B cell (primary cell): ENCODE measurements at places on chromosomes 12 and 14.

GRCh38 chr12:73486256-73486655 is 1051.4 kb upstream of the ATXN7L3B start:
- H3K4me1 ChIP-seq: no peaks in the 10 kb centered on the region
- no peaks in the 10 kb centered on the region for H3K27me3 ChIP-seq
- no peak overlapping the region for H3K27ac ChIP-seq
- no peak for DNase-seq
- no peaks in the 10 kb centered on the region for H3K36me3 ChIP-seq

GRCh38 chr12:121673013-121673511 is 3.6 kb upstream of the MORN3 start:
- DNase-seq: no peak
- H3K4me3 ChIP-seq: peak overlapping the region; percentile 57
- H3K36me3 ChIP-seq: no peaks in the 10 kb centered on the region
- peaks cover 10% of the 10 kb centered on the region for H3K4me1 ChIP-seq

DNA sequence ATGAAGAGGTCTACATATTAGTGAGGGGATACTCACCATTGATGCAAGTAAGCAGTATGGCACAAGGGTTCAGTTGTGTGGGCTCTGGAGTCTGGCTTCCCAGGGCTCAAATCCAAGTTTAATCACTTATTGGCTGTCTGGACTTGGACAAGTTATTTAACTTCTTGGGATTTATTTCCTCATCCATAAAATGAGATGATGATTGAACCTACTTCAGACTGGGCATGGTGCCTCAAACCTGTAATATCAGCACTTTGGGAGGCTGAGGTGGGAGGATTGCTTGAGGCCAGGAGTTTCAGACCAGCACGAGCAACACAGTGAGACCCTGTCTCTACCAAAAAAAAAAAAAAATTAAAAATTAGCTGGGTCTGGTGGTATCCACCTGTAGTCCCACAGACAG is 67.9 kb downstream of the KCNK10 start:
- no peaks in the 10 kb centered on the region for H3K4me1 ChIP-seq
- no peak overlapping the region for H3K27ac ChIP-seq
- no peaks in the 10 kb centered on the region for H3K36me3 ChIP-seq
- no peak for DNase-seq
- no peaks in the 10 kb centered on the region for H3K27me3 ChIP-seq
- no peak overlapping the region for H3K4me3 ChIP-seq

DNA sequence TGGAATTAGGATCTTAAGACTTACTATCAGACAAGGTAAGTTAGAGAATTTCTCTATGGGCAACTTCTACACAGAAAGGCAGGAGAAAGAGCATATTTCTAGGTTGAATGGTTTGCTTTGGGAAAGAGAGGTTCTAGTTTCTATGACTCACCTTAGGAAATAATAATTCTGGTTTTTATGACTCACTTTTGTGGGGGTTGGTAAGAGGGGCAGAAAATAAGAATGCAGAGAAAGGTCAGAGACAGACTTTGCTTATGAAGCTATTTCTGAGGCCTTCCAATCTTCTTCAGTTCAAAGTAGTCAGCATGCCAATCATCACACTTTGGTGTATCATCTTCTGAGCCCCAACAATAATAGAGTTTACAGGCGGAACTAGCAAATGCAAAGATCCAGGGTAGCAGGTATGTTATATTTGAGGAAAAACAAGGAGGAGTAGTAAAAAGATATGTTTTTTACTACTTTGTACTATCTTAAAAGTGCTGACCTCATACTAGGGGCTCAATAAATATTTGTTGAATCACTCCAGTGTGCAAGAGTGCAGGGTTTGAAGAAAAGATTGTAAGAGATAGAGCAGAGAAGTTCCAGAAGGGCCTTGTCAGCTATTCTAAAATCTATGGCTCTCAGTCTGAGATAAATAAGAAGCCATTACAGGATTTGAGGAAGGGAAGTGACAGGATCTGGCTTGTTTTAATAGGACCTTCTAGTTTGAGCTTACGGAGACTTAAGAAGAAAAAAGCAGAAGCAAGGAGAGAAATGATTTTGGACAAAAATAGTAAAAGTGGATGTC is 56.7 kb upstream of the LRFN5 start:
- no peaks in the 10 kb centered on the region for H3K4me1 ChIP-seq
- DNase-seq: no peak
- no peak overlapping the region for H3K27ac ChIP-seq
- no peaks in the 10 kb centered on the region for H3K36me3 ChIP-seq
- H3K4me3 ChIP-seq: no peak overlapping the region

GRCh38 chr14:100813291-100813690 is 12.6 kb upstream of the MEG3 start:
- H3K36me3 ChIP-seq: no peaks in the 10 kb centered on the region
- H3K4me3 ChIP-seq: no peak overlapping the region
- DNase-seq: no peak
- peaks cover 4% of the 10 kb centered on the region for H3K27me3 ChIP-seq

- no peak for DNase-seq
- H3K27ac ChIP-seq: no peak overlapping the region
- H3K36me3 ChIP-seq: no peaks in the 10 kb centered on the region
- H3K4me1 ChIP-seq: no peaks in the 10 kb centered on the region
- no peaks in the 10 kb centered on the region for H3K27me3 ChIP-seq
These were observed 1590.5 kb upstream of the TMEM132C start for GRCh38 chr12:126676434-126676833.

DNA sequence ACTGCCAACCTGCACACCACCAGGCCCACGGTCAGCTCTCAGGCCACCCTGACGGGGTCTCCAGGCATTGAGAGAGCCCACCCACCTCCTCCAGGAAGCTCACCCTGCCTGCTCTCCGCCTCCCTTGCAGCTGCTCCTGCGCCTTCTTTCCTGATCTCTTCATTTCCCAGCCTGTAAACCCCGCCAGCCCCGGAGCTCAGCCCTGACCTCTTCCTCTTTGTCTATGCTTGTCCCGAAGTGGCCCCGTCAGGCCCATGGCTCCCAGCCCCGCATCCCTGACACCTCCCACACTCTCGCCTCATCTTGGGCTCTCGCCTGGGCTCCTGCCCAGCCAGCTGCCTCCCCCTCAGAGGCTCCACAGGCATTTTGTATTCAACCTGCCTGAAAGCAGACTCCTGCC is 139.3 kb downstream of the CALM1 start:
- no peak overlapping the region for H3K4me3 ChIP-seq
- H3K27me3 ChIP-seq: no peaks in the 10 kb centered on the region
- no peaks in the 10 kb centered on the region for H3K4me1 ChIP-seq

DNA sequence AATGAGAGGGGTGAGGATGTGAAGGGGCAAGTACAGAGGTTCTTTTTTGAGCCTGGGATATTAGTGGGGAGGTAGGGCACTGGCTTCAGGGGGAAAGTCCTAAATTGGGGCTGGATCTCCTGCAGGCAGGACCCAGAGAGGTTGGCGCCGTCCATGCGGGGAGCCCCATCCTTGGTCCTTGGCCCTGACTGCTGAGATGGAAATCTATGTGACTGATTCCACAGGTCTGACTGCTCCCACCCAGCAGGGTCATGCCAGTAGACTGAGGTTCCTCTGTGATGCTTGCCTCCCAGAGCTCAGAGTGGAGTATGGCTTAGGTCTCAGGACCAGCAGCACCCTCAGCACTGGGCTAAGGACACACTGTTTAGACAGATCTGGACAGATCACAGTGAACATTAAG is 988.6 kb upstream of the TMEM132C start:
- no peaks in the 10 kb centered on the region for H3K27me3 ChIP-seq
- no peak overlapping the region for H3K4me3 ChIP-seq
- no peak overlapping the region for H3K27ac ChIP-seq
- no peaks in the 10 kb centered on the region for H3K4me1 ChIP-seq
- no peak for DNase-seq
- H3K36me3 ChIP-seq: no peaks in the 10 kb centered on the region

DNA sequence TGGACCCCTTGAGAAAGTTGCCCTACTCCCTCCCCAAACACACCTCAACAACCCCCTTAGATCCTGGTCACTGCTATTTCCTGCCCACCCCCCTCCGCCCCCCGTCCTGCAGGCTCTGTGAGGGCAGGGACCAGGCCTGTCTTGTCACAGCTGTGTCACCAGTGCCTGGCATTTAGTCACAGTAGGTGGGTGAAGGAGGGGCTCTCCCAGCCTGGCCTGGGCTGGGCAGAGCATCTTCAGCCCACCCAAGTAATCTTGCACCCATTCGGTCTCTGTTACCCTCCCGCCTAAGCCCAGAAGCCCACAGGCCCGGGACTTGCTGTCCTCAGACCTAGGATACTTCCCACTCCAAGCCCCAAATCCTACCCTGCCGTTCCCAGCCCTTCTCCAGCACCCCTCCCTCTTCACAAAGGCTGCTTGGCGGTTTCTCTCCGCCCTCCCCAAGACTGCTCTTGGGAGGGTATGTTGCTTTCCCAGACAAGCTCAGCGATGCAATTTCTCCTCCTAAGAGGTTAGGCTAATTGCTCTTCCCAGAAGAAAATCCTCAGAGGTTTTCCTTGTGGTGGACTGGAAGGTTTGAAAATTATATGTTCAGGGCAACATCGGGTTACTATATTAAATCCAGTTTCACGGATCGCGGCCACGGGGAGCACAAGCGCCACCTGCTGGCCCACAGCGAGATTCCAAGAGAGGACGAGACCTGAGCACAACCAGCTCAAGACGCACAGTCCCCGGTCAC is 50.8 kb upstream of the ZFP36L1 start:
- no peak overlapping the region for H3K4me3 ChIP-seq
- peak; percentile 80 for DNase-seq
- no peak overlapping the region for H3K27ac ChIP-seq
- no peaks in the 10 kb centered on the region for H3K36me3 ChIP-seq
- peaks cover 6% of the 10 kb centered on the region for H3K4me1 ChIP-seq
- no peaks in the 10 kb centered on the region for H3K27me3 ChIP-seq

DNA sequence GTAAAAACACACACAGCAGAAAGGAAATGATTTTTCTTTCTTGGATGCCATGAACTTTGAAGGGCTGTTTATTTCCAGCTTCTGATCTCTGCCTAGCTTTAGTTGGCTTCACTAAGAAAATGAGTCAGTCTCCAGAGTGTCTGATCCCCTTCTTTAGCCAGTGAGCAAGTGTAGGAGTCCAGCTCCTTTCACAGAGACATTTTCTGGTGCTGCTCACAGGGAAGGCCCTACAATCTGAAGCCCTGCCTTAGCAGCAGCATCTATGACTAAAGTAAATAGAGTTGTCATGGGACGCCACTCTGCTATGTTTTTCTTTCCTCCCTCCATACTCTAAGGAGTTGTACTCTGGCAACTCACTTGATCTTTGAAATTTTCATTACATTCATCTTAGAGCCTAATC is 103.5 kb downstream of the RPAP3 start:
- no peaks in the 10 kb centered on the region for H3K27me3 ChIP-seq
- H3K27ac ChIP-seq: no peak overlapping the region
- H3K4me3 ChIP-seq: no peak overlapping the region
- no peaks in the 10 kb centered on the region for H3K4me1 ChIP-seq

DNA sequence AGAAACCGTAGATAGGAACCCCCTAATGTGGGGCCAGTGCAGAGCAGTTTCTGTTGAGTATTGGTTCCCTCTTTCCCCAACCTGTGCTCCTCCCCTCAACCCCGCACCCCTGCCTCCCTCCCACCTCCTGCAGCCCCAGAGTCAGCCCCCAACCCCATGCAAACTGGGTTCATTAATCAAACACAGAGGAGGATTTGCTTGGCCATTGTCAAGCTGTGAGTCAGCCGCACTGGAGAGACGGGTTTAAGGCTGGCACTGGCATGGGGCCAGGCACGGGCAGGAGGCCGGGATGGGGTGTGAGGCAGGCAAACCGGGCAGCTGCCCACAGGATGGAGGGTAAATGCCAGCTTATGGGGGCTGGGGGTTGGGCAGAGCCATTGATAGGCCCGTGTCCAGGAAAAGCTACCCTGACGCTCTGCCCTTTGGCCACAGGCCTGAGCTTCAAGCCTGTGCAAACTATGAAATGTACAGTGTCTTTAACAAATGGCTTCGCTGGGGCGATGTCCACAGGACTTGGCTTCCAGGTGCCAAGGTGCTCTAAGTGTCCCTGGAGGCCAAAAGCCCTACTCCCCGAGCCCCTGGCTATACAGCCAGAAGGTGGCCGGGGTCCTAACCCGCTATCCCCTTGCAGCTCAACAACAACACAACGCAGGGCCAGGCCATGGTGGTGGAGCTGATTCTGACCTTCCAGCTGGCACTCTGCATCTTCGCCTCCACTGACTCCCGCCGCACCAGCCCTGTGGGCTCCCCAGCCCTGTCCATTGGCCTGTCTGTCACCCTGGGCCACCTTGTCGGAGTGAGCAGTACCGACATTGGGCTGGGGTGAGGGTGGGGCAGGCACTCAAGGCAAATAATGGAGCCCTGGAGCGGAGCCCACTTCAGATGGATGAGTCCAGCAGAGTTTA is 1.4 kb downstream of the AQP5 start:
- no peak overlapping the region for H3K27ac ChIP-seq
- no peak overlapping the region for H3K4me3 ChIP-seq
- H3K27me3 ChIP-seq: peaks cover 16% of the 10 kb centered on the region
- DNase-seq: no peak

GRCh38 chr14:75539162-75539560 is 16.9 kb downstream of the BATF start:
- H3K4me3 ChIP-seq: no peak overlapping the region
- no peak for DNase-seq
- no peaks in the 10 kb centered on the region for H3K27me3 ChIP-seq
- H3K27ac ChIP-seq: peak overlapping the region; percentile 75

GRCh38 chr12:107778383-107779025 is 4.0 kb downstream of the ASCL4 start:
- H3K4me3 ChIP-seq: no peak overlapping the region
- DNase-seq: no peak
- H3K27ac ChIP-seq: no peak overlapping the region

DNA sequence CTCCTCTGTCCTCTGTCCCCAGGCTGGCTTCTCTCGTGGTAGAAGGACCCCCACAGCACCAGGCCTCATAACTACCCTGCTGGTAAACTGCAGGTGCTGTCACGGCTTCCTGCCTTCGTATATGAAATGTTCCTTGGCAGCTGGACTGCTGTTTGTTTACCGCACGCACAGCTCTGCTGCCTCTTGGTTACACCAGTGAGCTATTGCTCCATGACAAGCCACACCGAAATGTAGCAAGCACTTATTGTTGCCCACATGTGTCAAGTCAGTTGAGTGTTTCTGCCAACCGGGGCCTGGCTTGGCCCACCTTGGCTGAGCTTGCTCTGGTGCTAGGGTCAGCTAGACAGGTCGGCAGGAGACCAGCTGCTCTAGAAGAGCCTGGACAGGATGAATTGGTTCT is 21.7 kb upstream of the TCL1B start:
- no peaks in the 10 kb centered on the region for H3K36me3 ChIP-seq
- peak overlapping the region; percentile 23 for H3K4me3 ChIP-seq
- peak overlapping the region; percentile 69 for H3K27ac ChIP-seq
- H3K4me1 ChIP-seq: peaks cover 80% of the 10 kb centered on the region
- no peaks in the 10 kb centered on the region for H3K27me3 ChIP-seq

DNA sequence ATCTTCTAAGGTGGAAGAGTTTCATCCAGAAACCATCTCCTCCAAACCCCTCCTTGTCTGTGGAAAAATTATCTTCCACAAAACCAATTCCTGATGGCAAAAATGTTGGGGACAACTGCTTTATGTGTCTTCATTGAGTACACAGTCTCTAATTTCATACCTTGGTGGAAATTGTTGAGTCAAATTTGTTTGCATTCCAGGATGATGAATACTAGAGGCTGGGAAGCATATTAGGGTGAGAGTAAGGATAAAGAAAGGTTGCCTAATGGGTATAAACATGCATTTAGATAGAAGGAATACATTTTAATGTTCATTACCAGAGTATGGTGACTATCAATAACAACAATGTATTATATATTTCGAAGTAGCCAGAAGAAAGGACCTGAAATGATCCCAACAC is 98.2 kb downstream of the C12orf42 start:
- peaks cover 8% of the 10 kb centered on the region for H3K36me3 ChIP-seq
- no peak for DNase-seq
- no peaks in the 10 kb centered on the region for H3K27me3 ChIP-seq
- no peak overlapping the region for H3K4me3 ChIP-seq
- H3K4me1 ChIP-seq: peaks cover 16% of the 10 kb centered on the region

- no peaks in the 10 kb centered on the region for H3K36me3 ChIP-seq
- no peaks in the 10 kb centered on the region for H3K4me1 ChIP-seq
- H3K27me3 ChIP-seq: no peaks in the 10 kb centered on the region
- H3K4me3 ChIP-seq: no peak overlapping the region
- H3K27ac ChIP-seq: no peak overlapping the region
These were observed 624.6 kb downstream of the AACS start for GRCh38 chr12:125689576-125690410.
